Immature natural killer cell (primary cell): ENCODE measurements at places on chromosomes 13 and 19. TPM values are rescaled to one million over a fixed set of nuclear protein-coding genes. Genes with fewer than 3 reads are reported as not detected.

- no peak for DNase-seq
- no peak overlapping the region for H3K4me3 ChIP-seq
- H3K27me3 ChIP-seq: peaks cover 8% of the 10 kb centered on the region
- H3K27ac ChIP-seq: no peak overlapping the region
- H3K36me3 ChIP-seq: no peaks in the 10 kb centered on the region
Observed at GRCh38 chr13:78700121-78700910, 41.4 kb upstream of the OBI1 start.

GRCh38 chr19:56946159-56946558 lies 105.6 kb upstream of the PEG3 start:
- no peaks in the 10 kb centered on the region for H3K36me3 ChIP-seq
- DNase-seq: no peak
- no peaks in the 10 kb centered on the region for H3K27me3 ChIP-seq
- no peak overlapping the region for H3K4me3 ChIP-seq
- H3K27ac ChIP-seq: no peak overlapping the region

- no peak overlapping the region for H3K4me3 ChIP-seq
- peaks cover 3% of the 10 kb centered on the region for H3K27me3 ChIP-seq
- H3K4me1 ChIP-seq: no peaks in the 10 kb centered on the region
- no peak overlapping the region for H3K27ac ChIP-seq
- H3K36me3 ChIP-seq: no peaks in the 10 kb centered on the region
Observed at GRCh38 chr13:97018029-97018819, 23.9 kb upstream of the OXGR1 start.

GRCh38 chr13:80082396-80083080 lies 258.4 kb downstream of the SPRY2 start:
- H3K36me3 ChIP-seq: no peaks in the 10 kb centered on the region
- no peak overlapping the region for H3K27ac ChIP-seq
- H3K27me3 ChIP-seq: no peaks in the 10 kb centered on the region
- H3K4me1 ChIP-seq: no peaks in the 10 kb centered on the region
- H3K4me3 ChIP-seq: no peak overlapping the region
- DNase-seq: no peak

- no peak overlapping the region for H3K4me3 ChIP-seq
- DNase-seq: no peak
- H3K27ac ChIP-seq: no peak overlapping the region
- H3K4me1 ChIP-seq: peaks cover 6% of the 10 kb centered on the region
- H3K27me3 ChIP-seq: peaks cover 8% of the 10 kb centered on the region
- H3K36me3 ChIP-seq: no peaks in the 10 kb centered on the region
Observed at GRCh38 chr13:77928909-77929308, 10.3 kb upstream of the EDNRB start.

DNA sequence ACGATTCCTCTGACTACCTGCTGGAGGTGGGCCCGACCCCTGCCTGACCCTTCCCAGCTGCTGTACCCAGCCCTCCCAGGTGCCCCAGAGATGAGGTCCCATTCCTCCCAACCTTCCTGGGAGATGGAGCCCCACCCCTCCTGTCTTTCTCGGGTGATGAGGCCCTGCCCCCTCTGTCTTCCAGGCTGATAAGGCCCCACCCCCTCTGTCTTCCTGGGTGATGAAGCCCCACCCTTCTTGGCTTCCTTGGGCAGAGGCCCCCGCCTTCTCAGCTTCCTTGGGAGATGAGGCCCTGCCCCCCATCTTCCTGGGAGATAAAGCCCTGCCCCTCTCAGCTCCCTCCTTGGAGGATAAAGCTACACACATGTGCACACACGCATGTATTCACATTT lies 47.9 kb downstream of the CERS4 start:
- H3K4me1 ChIP-seq: peaks cover 11% of the 10 kb centered on the region
- H3K27me3 ChIP-seq: peaks cover 1% of the 10 kb centered on the region
- DNase-seq: no peak
- H3K4me3 ChIP-seq: no peak overlapping the region
- H3K36me3 ChIP-seq: peaks cover 14% of the 10 kb centered on the region

Gene PLPP2
- 0.33 TPM for polyA plus RNA-seq

Gene ISYNA1
- 32.2 TPM for polyA plus RNA-seq

Gene ZNF154
- polyA plus RNA-seq: 4.2 TPM

Gene GPR12
- not detected for polyA plus RNA-seq

Gene ZNF681
- 0.63 TPM for polyA plus RNA-seq

Gene CGB8
- polyA plus RNA-seq: not detected

Gene NEK5
- polyA plus RNA-seq: not detected
